Stimulated activated CD4-positive, alpha-beta T cell treated with anti-CD3 and anti-CD28 coated beads, Interleukin-4, amount 100 ng/mL, for 24 hours (primary cell): ENCODE measurements at places on chromosomes 4 and X.
A peak's percentile ranks its signal among the peaks of the same experiment; 100 is the strongest.

DNA sequence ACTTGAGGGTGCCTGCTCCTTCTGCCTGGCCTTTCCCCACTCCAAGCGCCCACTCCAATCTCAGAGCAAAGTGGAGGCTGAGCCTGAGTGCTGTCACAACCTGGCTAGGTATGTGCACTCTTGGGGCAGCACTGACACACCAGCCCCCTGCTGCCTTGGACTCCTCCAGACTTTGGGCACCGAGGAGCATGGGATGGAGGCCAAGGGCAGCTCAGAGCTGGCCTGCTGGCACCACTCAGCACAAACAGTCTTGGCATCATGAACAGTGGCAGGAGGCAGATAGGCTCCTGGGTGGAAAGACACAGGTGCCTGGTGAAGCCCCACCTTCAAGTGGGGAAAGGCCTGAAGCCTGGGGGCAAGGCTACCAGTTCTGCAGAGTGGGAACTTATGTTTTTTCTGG, 91.8 kb downstream of the KCNIP4 start:
- DNase-seq = no peak

DNA sequence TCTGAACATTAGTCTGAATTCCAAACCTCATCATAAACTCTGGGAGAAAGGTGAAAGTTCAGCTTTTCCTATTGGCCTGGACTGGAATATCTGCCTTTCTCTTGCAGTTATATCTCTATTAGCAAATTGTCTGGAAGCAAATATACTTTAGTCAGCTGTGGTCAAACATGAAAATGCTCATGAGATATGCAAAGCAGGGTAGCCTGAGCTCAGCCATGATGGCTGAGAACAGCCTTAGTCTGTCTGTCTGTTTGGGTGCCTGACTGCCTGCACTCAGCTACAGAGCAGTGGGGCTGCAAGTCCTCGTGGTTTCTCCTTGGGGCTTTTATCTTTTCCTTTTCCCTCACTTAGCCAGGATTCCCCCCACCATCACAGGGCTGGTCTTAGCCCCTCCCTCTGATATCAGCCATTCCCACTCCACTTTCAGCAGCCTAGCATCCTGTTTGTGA, 19.5 kb upstream of the PGRMC2 start:
- no peak for DNase-seq

DNA sequence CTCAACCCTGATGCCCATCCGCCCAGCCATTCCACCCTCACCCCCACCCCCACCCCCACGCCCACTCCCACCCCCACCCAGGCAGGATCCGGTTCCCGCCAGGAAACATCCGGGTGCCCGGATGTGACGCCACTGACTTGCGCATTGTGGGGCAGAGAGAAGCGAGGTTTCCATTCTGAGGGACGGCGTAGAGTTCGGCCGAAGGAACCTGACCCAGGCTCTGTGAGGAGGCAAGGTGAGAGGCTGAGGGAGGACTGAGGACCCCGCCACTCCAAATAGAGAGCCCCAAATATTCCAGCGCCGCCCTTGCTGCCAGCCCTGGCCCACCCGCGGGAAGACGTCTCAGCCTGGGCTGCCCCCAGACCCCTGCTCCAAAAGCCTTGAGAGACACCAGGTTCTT, at the start of gene MAGEA1:
Gene MAGEA1, plus strand, starts transcription at position 154 of the 400 bp plus-strand sequence. CDS start 3,106 bp downstream, outside the sequence.
- no peak for DNase-seq

DNA sequence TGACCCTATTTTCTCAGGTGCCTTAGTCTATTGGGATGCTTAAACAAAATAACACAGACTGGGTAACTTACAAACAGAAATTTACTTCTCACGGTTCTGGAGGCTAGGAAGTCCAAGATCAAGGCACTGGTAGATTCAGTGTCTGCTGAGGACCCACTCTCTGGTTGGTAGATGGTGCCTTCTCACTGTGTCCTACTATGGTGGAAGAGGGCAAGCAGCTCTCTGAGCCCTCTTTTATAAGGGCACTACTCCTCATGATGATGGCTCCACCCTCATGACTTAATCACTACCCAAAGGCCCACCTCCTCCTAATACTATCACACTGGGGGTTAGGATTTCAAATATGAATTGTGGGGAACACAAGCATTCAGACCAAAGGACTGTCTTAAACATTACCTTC, 11.8 kb downstream of the SMIM14 start:
- DNase-seq = no peak

- DNase-seq = no peak
These were observed at the start of gene MMRN1 for GRCh38 chr4:89894649-89895550. MMRN1 (plus strand) TSS chr4:89894854; CDS start chr4:89894972, 118 bp downstream.

DNA sequence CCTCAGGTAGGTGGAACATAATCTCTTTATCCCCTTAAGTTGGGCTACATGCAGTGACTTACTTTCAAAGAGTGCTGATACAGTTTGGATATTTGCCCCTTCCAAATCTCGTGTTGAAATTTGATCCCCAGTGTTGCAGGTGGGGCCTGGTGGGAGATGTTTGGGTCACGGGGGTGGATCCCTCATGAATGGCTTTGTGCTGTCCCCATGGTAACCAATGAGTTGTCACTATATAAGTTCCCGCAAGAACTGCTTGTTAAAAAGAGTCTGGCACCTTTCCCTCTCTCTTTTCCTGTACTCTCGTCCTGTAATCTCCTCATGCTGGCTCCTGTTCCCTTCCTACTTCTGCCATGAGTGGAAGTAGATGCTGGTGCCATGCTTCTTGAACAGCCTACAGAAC, 71.3 kb downstream of the GLRA3 start:
- DNase-seq = no peak

DNA sequence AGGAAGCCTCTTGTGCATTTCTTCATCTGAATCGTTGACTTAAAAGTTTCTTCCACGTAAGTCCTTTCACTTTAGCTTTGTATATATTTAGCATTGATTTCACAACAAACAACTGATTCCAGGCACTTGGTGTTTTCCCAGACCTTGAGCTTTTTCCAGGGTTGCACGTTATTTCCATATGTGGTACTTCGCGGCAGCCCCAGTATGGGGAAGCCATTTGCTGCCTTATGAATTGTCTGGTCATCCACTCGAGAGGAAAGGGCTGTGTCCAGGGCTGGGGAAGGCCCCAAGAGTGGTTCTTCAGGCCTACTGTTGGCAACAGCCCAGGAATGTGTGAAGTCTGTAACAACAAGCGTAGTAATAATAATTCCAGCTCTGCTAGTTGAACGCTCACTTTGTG, 2.8 kb upstream of the TLR8 start:
- no peak for DNase-seq

DNA sequence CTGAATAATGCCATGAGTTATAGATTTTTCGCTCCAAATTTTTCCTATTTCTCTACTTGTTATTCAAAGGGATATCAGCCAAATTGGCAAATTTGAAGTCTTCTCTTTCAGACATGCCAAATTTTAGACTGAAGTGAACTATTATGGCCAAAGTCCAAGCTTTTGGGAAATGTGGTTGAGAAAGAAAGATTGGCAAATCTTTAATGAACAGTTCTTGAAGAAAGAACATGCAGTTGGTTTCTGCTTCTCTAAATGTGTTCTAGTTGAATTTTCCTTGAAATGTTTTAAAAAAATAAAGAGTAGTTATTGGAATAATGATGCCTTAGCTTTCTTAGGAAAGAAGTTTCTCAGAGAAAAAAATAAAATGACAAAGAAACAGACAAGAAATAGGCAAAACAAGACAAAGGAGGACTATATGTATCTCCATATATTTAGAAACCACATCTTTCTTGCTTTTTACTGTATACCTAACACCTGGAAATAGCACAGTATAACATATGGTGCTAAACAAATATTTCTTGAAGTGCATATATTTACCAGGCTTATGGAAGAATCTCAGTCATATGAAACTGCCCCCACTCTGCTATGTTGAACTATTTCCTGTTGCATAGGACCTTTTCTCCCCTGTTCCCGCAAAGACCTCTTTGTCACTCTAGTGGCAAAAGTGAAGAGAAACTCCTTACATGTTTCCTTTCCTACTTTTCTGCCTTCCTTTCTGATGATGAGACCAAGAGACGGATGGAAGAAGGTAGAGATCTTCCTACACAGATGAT, 250.0 kb downstream of the ARHGAP24 start:
- DNase-seq = no peak

DNA sequence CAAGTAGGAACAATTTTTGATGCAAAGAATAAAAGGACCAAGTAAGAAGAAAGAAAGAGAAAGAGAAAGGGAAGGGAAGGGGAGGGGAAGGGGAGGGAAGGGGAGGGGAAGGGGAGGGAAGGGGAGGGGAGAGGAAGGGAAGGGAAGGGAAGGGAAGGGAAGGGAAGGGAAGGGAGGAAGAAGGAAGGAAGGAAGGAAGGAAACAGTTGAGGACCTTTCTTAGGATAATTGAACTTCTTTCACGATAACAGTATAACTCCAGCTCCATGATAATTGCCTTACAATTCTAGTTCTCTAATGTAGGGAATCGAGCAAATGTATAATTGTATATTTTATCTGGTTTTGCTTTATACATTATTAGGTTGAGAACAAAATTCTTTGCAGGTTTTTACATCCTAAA, 556.2 kb upstream of the PCDH10 start:
- no peak for DNase-seq

DNA sequence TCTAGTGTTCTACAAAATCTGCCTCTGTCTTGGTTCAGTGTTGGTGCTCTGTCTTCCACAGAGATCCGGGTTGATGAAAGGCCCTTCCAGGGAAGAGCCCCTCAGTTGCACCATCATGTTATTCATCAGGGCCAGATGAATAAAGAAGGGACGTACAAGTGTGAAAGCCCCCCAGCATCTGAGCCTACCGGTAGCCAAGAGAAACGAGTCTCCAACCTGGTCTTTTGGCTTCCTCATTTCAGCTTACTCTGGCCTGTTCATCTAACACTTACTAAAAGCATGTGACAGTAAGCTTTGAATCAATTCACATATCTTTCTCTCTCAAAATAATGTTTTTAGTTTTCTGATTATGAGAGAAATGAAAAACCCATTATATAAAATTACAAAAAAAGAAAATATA, 19.2 kb downstream of the MEPE start:
- DNase-seq = no peak

DNA sequence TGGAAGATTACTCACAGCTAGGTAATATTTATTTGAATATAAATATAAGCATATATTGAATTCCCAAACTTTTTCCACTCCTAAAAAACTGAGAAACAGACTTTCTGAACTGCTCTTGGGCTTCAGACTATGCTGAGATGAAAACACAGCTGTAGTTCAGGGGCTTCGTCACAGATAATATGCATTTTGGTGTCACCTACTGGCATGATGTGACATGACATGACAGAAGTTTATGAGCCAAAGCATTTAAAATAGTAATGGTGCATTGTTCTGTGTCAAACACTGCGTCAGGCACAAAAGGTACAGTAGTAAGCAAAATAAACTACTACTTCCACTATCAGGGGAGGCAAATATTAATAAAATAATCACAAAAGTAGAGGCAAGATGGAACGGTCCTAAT, 171.3 kb downstream of the BTC start:
- no peak for DNase-seq

DNA sequence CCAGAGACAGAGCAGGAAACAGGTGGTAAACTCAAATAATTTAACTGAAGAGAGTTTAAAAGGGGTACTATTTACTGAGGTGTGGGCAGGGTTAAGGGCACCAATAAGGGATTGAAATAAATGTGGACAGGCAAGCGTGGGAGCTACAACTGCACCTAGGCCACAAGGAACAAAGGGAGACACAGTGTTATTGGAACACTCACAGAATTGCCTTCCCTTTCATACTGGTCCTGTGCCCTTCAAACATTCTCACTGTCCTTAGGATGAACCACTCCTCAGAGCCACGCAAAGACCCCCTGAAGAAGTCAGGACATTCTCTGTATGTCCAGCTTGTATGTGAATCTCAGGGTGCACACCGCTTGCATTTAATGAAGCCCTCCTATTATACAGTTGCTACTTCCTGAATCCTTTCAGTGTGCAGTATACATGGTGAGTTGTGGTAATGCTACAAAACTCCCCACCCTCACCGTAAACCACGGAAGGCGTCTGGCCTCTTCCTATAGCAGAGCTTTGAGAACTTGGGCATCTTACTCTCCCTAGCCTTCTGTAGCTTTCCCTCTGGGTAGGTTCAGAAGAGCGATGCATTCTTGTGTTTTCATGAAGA, 9.6 kb upstream of the MRPL1 start:
- peak; percentile 68 for DNase-seq

DNA sequence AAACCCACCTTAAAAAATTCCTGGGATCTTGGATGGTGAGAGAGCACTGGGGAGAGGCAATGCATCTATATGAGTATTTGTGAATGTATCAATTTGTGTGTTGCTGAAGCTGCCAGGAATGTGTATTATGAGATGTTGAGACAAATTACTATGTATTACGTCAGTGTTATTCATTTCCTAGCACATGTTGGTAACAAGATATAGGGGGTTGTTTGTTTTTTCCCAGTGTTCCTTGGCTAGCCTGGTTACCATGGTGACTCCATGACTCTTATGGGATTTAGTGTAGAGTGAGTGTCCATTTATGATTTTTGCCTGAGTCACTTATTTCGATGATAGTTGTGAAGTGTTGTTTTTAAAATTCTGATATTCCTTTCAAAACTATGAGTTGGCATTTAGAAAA, 65.6 kb downstream of the RAB40A start:
- no peak for DNase-seq

- DNase-seq = peak; percentile 39
These were observed 45.8 kb upstream of the IL21 start for GRCh38 chr4:122666527-122667245.

- DNase-seq = peak; percentile 30
These were observed 2.5 kb upstream of the USP27X start for GRCh38 chrX:49876750-49877149.

GRCh38 chr4:151991884-151992167, 231.0 kb upstream of the GATB start:
- DNase-seq = no peak

DNA sequence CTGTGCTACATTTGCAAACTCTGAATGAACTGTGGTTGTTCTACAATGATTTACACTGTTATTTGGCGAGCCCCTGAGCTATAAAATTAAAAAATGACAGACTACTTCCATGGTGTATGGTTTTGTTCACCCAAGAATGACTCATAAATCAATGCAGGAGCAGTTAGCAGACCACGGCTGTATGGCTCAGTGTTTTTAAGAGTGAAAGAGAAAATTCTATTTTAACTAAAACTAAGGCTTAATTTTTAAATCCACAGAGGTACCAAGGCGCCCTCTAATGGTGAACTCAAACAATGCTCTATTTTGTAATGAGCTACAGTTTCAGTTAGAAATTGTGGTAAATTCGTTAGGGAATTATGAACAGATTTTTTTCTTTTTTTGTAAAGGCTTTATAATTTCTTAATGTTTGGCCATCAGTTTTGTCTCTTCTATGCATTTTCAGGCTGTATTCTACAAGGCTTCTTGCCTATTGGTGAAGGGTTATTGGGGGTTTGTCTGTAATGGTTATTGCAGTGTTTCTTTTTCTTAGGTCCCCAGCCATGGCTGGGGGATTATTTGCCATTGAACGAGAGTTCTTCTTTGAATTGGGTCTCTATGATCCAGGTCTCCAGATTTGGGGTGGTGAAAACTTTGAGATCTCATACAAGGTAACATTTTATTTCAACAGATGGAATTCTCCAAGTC, 32.5 kb downstream of the HMGB2 start:
- no peak for DNase-seq

GRCh38 chr4:155173371-155173770, 35.1 kb upstream of the NPY2R start:
- no peak for DNase-seq

- DNase-seq = peak; percentile 70
These were observed 9.7 kb upstream of the GEMIN8 start for GRCh38 chrX:14039344-14039743.

- DNase-seq = no peak
These were observed 1399.1 kb upstream of the PCDH7 start for GRCh38 chr4:29320947-29321620.

GRCh38 chr4:77264826-77265225, 107.8 kb downstream of the CCNG2 start:
- DNase-seq = no peak
